ENCODE measurements at places on chromosomes 7 and 10. TPM values are rescaled to one million over a fixed set of nuclear protein-coding genes. Genes with fewer than 3 reads are reported as not detected.

Gene NEUROD6
- not detected for total RNA-seq

DNA sequence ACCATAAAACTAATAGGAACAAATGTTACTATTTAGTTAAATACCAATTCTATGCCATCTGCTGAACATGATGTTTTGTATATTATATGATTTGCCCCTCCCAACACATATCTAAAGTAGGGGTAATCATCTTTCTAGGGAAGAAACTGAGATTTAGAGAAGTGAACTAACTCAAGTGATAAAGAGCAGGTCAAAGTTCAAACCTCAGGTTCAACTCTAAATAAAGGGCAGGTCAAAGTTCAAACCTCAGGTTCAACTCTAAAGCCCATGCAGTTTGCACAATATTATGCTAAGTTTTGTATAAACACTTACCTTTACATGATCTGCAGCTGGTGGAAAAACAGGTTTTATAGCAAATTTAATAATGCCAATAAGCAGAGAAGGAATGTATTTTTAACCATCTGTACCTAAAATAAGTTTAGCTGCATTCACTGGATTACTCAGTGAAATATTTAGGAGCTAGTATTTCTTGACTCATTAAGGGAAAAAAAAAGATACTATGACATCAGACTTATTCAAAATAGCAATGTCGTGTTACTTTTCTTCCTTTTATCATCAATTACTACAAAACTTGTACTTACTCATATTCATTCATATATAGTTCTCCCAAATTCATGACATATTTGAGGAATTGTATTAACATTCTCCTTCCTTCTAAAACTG, 1194.3 kb upstream of the CELF2 start:
- DNase-seq, result no peak
- no peak overlapping the region for H3K4me3 ChIP-seq
- H3K4me1 ChIP-seq, result no peaks in the 10 kb centered on the region
- no peaks in the 10 kb centered on the region for H3K27me3 ChIP-seq
- no peak overlapping the region for H3K27ac ChIP-seq

GRCh38 chr7:54581511-54581910, 39.3 kb downstream of the VSTM2A start:
- H3K36me3 ChIP-seq, result no peaks in the 10 kb centered on the region
- DNase-seq, result no peak
- no peak overlapping the region for H3K4me3 ChIP-seq
- no peaks in the 10 kb centered on the region for H3K4me1 ChIP-seq
- H3K27me3 ChIP-seq, result no peaks in the 10 kb centered on the region

Gene TFR2
- 0.95 TPM for total RNA-seq

- no peak overlapping the region for H3K27ac ChIP-seq
- no peaks in the 10 kb centered on the region for H3K27me3 ChIP-seq
- no peaks in the 10 kb centered on the region for H3K36me3 ChIP-seq
- no peak for DNase-seq
- H3K4me1 ChIP-seq, result no peaks in the 10 kb centered on the region
- H3K4me3 ChIP-seq, result no peak overlapping the region
These were observed 47.6 kb downstream of the SMURF1 start for GRCh38 chr7:99096124-99096887.

Gene EGFR
- total RNA-seq, result 4.1 TPM

Gene OIT3
- not detected for total RNA-seq

DNA sequence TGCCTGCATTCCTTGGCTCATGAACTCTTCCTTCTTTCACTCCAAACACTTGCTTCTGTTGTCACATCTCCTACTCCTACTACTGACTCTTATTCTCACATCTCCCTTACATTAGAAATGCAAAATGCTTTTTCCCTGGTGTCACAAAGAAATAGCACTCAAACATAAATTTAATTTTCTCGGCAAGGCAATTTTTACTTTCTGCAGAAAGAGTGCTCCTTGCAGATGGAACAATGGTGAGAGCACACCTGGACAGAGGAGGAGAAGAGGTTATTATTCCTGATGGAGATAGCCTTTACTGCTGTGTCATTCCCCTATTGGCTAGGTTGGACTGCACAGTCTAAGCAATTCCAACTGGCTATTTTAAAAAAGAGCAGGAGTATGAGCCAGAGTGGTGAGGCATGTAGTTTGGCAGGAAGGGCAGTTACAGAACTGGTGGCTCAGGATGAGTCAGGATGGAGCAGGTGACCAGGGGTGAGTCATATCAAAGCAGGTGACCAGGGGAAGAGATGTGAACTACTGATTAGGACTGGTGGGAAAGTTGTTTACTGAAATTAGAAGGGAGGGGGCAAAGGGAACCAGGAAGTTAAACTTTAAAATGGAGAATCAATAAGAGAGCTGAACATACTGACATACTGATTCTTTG, 52.9 kb downstream of the CYP2C9 start:
- no peaks in the 10 kb centered on the region for H3K27me3 ChIP-seq
- no peak overlapping the region for H3K27ac ChIP-seq
- DNase-seq, result no peak
- H3K4me1 ChIP-seq, result no peaks in the 10 kb centered on the region
- no peaks in the 10 kb centered on the region for H3K36me3 ChIP-seq
- H3K4me3 ChIP-seq, result no peak overlapping the region

DNA sequence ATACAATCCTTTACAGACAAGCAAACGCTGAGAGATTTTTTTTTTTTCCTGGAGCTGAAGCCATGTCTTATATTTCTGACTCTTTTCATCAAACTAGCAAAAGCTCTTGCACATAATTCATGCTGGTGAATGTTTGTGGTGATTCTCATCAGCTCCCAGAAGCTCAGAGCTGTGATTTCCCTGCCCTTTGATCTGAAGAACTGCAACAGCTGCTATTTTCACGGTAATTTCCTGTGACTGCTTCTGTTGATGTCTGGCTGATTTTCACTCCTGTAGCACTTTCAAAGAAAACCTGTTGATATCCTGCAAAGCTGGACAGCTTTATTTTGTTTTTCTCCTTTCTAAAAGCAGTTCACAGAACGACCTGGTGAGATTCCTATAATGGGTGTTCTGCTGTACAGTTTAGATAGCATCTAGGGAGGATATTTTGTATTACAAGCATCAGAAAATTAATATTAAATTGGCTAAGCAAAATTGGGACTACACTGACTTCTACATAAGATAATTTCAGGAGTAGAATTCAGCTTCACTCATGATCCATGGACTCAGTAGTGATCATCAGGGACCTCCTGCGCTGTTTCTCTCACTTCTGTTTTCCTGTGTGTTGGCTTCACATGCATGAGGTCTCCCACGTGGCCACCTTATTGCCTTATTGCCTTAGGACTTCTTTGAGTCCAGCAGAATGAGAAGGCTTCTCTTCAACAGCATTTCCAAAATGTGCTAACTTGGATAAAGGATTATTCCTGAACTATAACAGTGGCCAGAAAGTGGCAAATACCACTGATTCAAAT, 1111.6 kb upstream of the SORCS1 start:
- H3K4me3 ChIP-seq, result no peak overlapping the region
- H3K36me3 ChIP-seq, result no peaks in the 10 kb centered on the region
- DNase-seq, result no peak
- no peaks in the 10 kb centered on the region for H3K27me3 ChIP-seq
- no peaks in the 10 kb centered on the region for H3K4me1 ChIP-seq

- no peaks in the 10 kb centered on the region for H3K27me3 ChIP-seq
- no peak overlapping the region for H3K4me3 ChIP-seq
- no peaks in the 10 kb centered on the region for H3K4me1 ChIP-seq
- DNase-seq, result no peak
These were observed 101.0 kb downstream of the SKIDA1 start for GRCh38 chr10:21424459-21424861.

DNA sequence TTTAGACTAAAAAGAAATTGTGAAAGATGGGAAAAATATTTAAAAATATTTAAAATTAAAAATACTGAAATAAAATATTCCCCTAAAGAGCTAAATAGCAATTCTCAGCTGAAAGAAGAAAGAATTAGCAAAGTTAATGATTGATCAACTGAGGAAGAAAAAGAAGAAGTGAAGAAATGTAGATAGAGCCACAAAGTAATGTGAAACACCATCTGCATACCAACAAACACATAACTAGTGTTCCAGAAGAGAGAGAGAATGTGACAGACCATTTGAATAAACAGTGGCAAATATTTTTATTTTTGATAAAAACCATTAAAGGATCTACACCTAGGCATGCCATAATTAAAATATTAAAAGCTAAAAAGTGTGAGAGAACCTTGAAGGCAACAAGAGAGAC, 784.5 kb upstream of the ZWINT start:
- H3K4me1 ChIP-seq, result no peaks in the 10 kb centered on the region
- H3K27me3 ChIP-seq, result no peaks in the 10 kb centered on the region
- no peak overlapping the region for H3K27ac ChIP-seq
- H3K4me3 ChIP-seq, result no peak overlapping the region

GRCh38 chr7:112707655-112708054, 82.5 kb downstream of the TMEM168 start:
- H3K27ac ChIP-seq, result no peak overlapping the region
- no peaks in the 10 kb centered on the region for H3K27me3 ChIP-seq
- H3K36me3 ChIP-seq, result no peaks in the 10 kb centered on the region
- no peak overlapping the region for H3K4me3 ChIP-seq

GRCh38 chr10:48907730-48908129, 31.9 kb downstream of the LRRC18 start:
- H3K27me3 ChIP-seq, result peaks cover 8% of the 10 kb centered on the region
- no peak overlapping the region for H3K27ac ChIP-seq
- no peaks in the 10 kb centered on the region for H3K4me1 ChIP-seq
- H3K36me3 ChIP-seq, result no peaks in the 10 kb centered on the region
- H3K4me3 ChIP-seq, result no peak overlapping the region

DNA sequence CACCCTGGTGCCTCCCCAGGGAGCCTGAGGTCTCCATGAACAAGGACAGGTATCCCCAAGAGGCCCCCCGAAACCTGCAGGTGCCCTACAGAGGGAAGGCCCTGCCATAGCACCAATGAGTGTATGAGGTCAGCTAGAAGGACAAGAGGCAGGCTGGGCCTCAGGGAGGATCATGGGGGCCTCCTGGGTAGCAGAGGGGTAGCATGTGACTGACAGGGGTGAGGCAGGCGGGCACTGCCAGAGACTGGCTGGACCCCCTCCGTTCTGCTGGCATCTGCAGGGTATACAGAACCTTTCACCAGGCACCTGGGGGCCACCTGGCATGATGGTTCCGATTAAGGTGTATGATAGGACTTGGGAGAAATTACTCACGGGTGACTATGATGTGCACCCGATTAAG, 79.2 kb upstream of the KCTD7 start:
- DNase-seq, result no peak
- H3K27ac ChIP-seq, result no peak overlapping the region
- peaks cover 27% of the 10 kb centered on the region for H3K36me3 ChIP-seq
- no peak overlapping the region for H3K4me3 ChIP-seq
- H3K27me3 ChIP-seq, result no peaks in the 10 kb centered on the region

Gene LIPF
- total RNA-seq, result not detected

GRCh38 chr7:80346704-80347103, 165.2 kb downstream of the GNAT3 start:
- no peak overlapping the region for H3K27ac ChIP-seq
- H3K36me3 ChIP-seq, result no peaks in the 10 kb centered on the region
- H3K4me3 ChIP-seq, result no peak overlapping the region
- no peaks in the 10 kb centered on the region for H3K27me3 ChIP-seq
- DNase-seq, result no peak
- H3K4me1 ChIP-seq, result no peaks in the 10 kb centered on the region

Measured in endothelial cell of umbilical vein (primary cell).